Endothelial cell of coronary artery (primary cell): ENCODE measurements at places on chromosomes 3 and 15. TPM values are rescaled to one million over a fixed set of nuclear protein-coding genes. Genes with fewer than 3 reads are reported as not detected.

The GLDN gene
- total RNA-seq, result 0.09 TPM in 1 of 2 replicates, not detected in the other

The PPCDC gene
- total RNA-seq, result 6.0 and 9.1 TPM in 2 replicates

The CLRN1 gene
- not detected in 2 replicates for total RNA-seq

The SHC4 gene
- 0.09 and 0.54 TPM in 2 replicates for total RNA-seq

The SLC26A6 gene
- total RNA-seq, result 10.6 and 23.9 TPM in 2 replicates

The CPB1 gene
- total RNA-seq, result not detected in 2 replicates

The VIPR1 gene
- total RNA-seq, result 0.36 and 1.8 TPM in 2 replicates

The GOLGA8J gene
- total RNA-seq, result 0.09 TPM in 1 of 2 replicates, not detected in the other

The POU1F1 gene
- total RNA-seq, result not detected in 2 replicates

The IGDCC3 gene
- total RNA-seq, result not detected in 2 replicates

The ITPR1 gene
- total RNA-seq, result 19.0 and 39.9 TPM in 2 replicates

The RBPMS2 gene
- total RNA-seq, result 0.09 TPM in 1 of 2 replicates, not detected in the other

The CYP8B1 gene
- total RNA-seq, result not detected in 2 replicates

The MYLK gene
- total RNA-seq, result 15.1 and 30.8 TPM in 2 replicates

The DAPK2 gene
- total RNA-seq, result 2.8 and 3.2 TPM in 2 replicates

The GASK1A gene
- 0.38 TPM in 1 of 2 replicates, not detected in the other for total RNA-seq

The CHRNA5 gene
- total RNA-seq, result 2.6 and 4.4 TPM in 2 replicates

The ACTC1 gene
- not detected in 2 replicates for total RNA-seq

The SLC38A3 gene
- total RNA-seq, result 0.09 TPM in 1 of 2 replicates, not detected in the other

The CAPN3 gene
- 0.28 and 0.36 TPM in 2 replicates for total RNA-seq

The MORC1 gene
- not detected in 2 replicates for total RNA-seq

The TNIK gene
- 36.0 and 40.1 TPM in 2 replicates for total RNA-seq

The ADIPOQ gene
- under 0.01 TPM in 1 of 2 replicates, not detected in the other for total RNA-seq

The SLC24A5 gene
- total RNA-seq, result not detected in 2 replicates

The TUSC7 gene
- not detected in 2 replicates for total RNA-seq

The CGNL1 gene
- total RNA-seq, result 20.9 and 28.3 TPM in 2 replicates

The RSL24D1 gene
- total RNA-seq, result 69.5 and 87.1 TPM in 2 replicates

The APOD gene
- total RNA-seq, result 2.2 and 7.8 TPM in 2 replicates

The COLQ gene
- 0.19 and 0.36 TPM in 2 replicates for total RNA-seq

The IL5RA gene
- not detected in 2 replicates for total RNA-seq

The PRC1 gene
- total RNA-seq, result 75.2 and 182 TPM in 2 replicates

The SCAANT1 gene
- 1.2 TPM in 1 of 2 replicates, not detected in the other for total RNA-seq

The TMC3 gene
- total RNA-seq, result not detected in 2 replicates

The SLC22A13 gene
- 0.09 and 0.38 TPM in 2 replicates for total RNA-seq

The PLA2G4D gene
- total RNA-seq, result not detected in 2 replicates

The OIP5 gene
- 3.2 and 8.3 TPM in 2 replicates for total RNA-seq

The DAZL gene
- not detected in 2 replicates for total RNA-seq

The LRRC31 gene
- total RNA-seq, result not detected in 2 replicates

The PRTG gene
- total RNA-seq, result 1.3 and 1.4 TPM in 2 replicates

The SLC2A2 gene
- not detected in 2 replicates for total RNA-seq

The CEP19 gene
- 1.3 and 2.4 TPM in 2 replicates for total RNA-seq

The CFAP92 gene
- total RNA-seq, result 0.09 TPM in 1 of 2 replicates, not detected in the other

The CCR8 gene
- total RNA-seq, result not detected in 2 replicates
